ENCODE measurements at places on chromosomes 1 and 21.

DNA sequence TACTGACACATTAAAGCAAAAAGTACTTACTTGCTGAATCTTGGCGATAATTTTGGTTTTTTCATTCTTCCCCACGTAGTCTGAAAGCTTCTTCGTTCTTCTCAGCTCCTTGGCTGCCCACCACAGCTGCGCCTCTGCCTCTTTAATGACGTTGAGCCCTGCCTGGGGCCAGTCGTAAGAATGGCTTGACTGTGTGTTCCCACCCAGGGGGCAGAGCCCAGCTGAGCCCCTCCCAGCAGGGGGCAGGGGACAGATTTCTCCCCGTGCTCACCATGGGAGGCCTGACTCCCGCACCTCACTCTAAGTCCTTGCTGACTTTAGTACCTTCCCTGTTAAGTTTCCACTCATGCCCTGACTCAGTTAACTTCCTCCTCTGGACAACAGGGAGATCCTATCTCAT, 9.0 kb downstream of the CFAP298 start:
- DNase-seq: no peak

GRCh38 chr1:226921504-226921903, 18.6 kb upstream of the COQ8A start:
- no peak for DNase-seq

GRCh38 chr1:179137617-179138255, 55.9 kb downstream of the TOR3A start:
- DNase-seq: peak; percentile 56

GRCh38 chr1:235873045-235873444, 6.3 kb upstream of the LYST start:
- no peak for DNase-seq

Measured in fibroblast of pulmonary artery (primary cell).